Psoas muscle (tissue), 8 donors: ENCODE measurements at places on chromosomes 5 and 9. TPM values are rescaled to one million over a fixed set of nuclear protein-coding genes. Genes with fewer than 3 reads are reported as not detected.

Gene PCDHGA11
- 2.2 TPM for total RNA-seq

DNA sequence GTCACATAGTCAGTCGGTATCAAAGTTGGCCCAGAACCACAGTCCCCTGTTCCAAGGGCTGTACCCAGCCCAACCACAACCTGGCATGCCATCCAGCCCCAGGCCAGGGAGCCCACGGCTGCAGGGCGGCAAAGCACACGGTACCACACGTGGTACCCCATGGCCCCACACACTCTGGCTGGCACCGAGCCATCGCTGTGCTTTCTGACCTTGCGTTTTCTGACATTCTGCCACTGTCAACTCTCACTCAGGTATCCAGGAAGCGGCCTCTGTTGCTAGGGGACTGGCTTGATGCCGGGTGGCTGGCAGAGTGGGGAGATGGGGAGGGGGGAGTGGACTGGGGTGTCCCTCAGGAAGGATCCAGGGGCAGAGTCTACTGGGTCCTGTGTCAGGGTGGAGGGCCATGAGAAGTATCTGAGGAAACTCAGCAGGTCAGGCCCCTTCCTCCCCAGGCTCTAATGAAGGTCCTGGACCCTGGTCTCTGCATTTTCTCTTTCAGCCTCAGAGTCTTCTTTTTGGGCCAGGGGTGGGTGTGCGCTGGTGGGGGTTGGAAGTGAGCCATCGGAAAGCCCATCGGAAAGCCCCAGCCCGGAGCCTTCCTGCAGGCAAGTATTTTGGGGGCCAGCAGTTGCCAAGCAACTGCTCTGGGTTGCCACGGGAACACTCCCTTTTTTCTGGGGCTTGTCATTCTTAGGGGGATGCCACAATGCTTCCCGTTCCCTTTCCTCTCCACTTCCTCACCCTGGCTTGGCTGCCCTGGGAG is 21.0 kb upstream of the RALGDS start:
- no peak for DNase-seq

Gene MELK
- 0.17 TPM for total RNA-seq

Gene IFNB1
- total RNA-seq: not detected

DNA sequence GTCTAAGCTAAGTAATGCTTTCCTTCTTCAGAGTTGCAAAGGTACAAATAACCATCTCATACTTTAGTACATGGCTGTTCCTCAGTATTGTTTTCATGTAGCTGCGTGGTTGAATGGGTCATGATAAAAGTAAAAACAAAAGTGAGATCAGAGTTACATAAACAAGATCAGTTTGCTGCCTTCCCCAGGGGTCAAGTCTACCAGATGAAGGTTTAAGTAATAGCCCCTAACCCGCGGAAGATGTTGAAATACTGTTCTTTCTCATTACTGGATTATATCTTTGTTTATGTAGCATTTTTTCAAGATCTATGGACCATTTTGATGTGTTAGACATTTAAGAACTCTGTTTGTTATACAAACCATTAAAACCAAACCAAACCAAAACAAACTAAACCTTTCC is 34.1 kb upstream of the ARRDC3 start:
- DNase-seq: no peak

GRCh38 chr9:81264516-81264915 is 424.8 kb downstream of the TLE1 start:
- no peak for DNase-seq

DNA sequence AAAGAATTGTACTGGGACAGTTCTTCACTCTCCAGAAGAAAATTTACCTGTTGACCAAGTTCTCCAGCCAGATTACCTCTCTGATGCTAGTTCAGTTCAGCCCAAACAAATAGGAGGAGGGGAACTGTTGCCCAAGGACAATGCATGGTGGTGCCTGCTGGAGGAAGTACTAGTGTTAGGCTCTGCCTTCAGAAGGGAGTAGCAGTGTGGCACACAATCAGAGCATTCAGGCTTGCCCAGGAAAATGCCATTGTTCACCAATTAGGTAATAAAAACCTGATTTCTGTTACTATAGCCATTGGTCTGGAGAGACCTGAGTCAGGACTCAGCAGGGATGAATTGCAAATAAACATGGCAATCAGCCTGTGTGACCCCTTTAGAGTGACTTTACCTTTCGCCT is 720.8 kb upstream of the ZNF608 start:
- DNase-seq: no peak

DNA sequence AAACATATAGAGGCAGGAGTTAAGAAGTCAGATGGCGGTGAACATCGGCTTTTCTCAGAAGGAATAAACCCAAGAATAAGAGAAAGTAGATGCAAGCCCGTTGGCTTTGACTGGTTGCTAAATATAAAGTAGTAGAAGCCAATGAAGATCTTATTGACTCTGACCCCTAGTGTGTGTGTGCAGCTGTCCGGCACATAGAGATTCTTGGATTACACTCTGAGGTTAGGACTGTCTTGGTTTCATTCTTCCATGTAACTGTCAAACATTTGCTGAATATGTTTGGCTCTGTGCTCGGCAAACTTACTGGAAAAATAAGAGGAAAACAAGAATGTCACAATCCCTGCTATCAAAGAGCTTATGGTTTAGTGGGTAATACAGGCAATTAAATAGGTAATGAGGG is 54.9 kb downstream of the ASTN2 start:
- DNase-seq: no peak

- no peak for DNase-seq
Measured at GRCh38 chr5:181255276-181255675, 5.7 kb downstream of the TRIM52 start.

GRCh38 chr9:26163931-26164330 is 485.7 kb upstream of the TUSC1 start:
- no peak for DNase-seq

Gene PCA3
- not detected for total RNA-seq

Gene LCNL1
- total RNA-seq: 0.32 TPM

- DNase-seq: no peak
Measured at GRCh38 chr9:19446361-19446861, 37.6 kb downstream of the ACER2 start.

- no peak for DNase-seq
Measured at GRCh38 chr5:3600106-3601060, 4.8 kb downstream of the IRX1 start.

DNA sequence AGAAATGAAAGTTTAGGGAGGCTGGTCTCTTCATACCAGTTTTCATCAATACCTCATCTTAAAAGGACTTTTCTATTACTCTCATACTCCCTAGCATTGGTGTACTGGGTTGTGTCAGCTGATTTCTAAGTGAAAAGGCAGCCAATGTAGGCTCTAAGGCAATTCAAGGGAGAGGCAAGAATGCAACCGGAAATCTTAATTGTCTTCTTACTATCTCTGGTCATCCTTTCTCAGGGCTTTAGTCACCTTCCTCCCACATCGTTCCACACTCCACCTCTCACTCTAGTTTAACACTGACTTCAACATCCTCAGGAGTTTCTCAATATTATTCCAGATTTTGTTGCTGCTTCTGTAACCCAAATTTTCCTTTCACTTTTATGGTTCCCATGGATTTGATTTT is 281.8 kb upstream of the RFX3 start:
- DNase-seq: no peak
